Natural killer cell (primary cell): ENCODE measurements at places on chromosomes 3 and 15.

DNA sequence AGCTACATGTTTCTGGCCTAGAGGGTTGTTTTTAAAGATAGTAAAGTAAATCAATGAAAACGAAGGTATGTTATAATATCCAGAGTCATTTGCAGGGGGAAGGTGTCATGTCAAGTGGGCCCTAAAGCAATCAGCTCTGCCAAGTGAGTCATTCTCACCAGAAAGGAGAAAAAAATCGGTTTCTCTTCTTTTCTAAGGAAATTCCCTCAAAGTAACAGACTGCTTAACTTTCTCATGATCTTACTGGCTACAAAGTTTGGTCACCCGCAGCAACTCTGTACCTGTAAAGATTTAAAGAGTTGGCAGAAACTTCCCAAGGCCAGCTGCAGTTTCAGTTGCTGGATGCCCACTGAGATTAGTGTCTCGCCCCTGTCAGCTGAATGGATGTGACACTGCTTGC lies 5.5 kb upstream of the FSIP1 start:
- DNase-seq = no peak

GRCh38 chr3:62374341-62375218 lies 1.2 kb upstream of the FEZF2 start:
- no peak for DNase-seq

DNA sequence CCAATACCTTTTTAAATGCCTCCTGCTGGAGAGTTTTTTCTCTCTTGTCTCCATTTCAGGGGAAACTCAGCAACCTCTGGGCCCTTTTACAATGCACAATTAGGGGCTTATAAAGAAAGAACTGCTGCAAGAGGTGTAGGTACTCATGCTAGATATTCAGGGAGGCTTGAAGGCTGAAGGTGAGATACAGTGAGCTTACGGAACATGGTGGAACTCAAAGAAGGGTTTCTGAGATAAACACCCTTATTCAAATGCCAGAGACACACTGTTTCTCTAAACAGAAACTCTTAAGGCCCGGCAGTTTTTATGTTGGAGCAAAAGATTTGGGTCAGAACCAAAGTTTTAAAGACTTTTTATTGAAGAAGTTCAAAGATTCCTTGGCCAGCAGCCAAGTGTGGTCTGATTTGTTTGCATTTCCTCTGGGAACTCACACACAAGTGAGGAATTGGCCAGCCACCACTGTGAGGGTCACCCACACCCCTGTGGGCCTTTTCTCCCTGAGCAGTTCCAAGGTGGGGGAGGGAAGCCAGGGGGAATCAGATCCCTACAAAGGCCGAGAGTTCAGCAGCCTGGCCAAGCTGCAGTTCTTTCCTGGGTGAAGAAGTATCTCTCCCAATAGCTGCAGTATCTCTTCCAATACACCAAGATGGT lies 47.8 kb downstream of the TNFAIP8L3 start:
- no peak for DNase-seq

DNA sequence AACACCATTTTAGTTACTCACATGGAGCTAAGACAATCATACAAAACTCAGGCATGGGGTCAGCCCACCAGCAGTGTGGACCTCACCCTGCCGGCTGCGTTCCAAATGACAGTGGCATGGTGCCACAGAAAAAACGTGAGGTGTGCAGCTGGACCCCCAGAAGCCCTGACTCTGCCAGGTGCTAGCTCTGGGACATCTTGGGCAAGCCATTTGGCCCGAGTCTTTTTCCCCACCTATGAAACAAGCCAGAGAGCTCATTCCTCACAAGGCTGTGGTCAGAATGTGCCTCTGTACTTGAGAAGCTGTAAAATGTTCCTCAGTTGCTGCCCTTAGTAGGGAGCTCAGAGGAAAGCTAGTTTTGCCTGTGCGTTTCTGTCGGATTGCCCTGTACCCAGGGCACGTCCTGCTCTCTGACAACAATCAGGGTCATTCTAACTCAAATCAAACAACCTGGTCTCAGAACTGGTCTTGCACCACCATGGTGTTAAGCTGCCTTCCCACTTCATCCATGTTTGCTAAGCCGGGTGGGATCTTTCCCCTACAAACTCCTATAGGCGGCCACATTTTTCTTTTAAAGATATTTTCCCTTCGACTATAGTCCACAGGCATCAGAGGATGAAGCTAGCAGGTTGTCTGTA lies 44.9 kb downstream of the LIPC start:
- no peak for DNase-seq

DNA sequence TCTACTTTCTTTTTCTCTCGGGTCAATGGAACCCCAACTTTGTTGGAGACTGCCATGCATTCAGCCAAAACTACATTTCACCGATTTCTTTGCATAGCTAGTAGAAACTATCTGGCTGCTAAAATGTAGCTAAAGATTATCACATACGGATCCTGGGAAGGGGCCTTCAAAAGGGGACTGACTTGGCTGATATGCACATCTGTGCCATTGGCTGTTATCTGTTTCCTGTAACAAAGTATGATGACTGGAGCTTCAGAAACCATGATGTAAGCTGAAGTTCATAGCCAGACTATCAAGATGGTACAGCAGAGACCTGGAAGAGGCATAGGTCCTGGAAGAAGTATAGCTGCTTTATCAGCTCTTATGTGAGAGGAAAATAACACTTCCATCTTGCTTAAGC lies 179.1 kb downstream of the NSUN3 start:
- no peak for DNase-seq

DNA sequence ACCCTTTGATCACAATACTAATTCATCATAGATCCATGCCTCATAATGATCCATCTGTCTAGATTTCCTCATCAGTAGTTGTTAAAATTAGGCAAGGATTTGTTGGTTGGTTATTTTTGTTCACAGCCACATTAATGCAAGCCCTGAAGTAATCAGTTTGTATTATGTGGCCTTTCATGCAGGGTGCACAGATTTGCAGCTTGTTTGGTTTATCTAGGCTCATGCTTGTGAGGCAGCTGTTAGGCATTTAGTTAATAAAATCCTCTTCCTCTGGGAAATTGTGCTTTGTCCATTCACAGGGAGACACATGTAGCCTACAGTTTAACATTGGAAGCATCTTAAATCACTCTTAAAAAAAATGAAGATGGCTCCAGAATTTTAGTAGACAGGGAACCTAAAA lies 162.8 kb upstream of the ZNF385D start:
- no peak for DNase-seq

DNA sequence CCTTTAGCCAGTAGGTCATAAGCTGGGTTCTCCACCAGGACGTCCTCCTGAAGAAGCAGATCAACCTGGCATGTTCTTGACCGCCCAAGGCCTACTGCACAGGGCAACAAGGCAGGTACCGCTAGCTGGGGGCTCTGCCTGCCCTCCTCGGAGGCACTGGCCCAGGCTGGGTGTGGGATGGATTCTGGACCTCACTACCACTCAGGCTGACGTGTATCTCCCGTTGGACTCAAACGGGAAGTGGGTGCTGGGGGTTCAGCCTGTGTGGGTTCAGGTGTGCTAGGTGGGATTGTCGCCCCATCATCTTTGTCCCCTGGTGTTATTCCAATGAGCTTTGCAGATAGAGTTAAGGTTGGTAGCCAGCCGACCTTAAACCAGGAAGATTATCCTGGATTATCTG lies 95.0 kb upstream of the SNRPA1 start:
- no peak for DNase-seq

GRCh38 chr15:83449937-83450506 lies 2.9 kb downstream of the SH3GL3 start:
- DNase-seq = no peak

DNA sequence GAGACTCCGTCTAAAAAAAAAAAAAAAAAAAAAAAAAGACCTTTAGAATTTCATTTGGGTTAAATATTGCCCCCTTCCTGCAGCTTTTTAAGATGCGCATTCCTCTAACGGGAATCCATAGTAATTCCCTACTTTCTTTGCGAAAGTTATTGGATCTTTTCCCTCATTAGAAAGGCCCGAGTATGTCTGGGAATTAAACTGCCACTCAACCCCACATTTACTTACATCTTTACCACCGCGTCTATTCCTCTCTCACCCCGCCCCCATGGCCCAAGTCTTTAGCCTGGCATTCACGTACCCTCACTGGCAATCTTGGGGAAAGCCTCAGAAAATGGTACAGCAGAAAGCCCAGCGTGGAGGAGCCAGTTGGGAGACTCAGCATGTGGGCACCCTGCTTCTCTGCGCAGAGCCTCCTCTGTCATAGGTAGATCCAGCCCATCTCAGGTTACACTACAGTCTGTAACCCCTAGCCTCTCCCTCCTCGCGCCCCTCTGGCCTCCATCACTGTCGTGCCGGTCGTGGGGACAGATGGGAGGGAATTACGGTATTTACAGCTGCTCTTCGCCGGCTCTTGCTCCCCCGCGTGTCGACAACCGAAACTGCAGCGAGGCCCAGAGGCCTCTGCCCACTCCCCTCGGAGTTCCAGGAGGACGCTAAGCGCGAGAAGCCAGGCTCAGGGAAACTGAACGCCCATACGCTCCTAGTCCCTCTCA lies 6.4 kb upstream of the ANKDD1A start:
- peak; percentile 78 for DNase-seq

DNA sequence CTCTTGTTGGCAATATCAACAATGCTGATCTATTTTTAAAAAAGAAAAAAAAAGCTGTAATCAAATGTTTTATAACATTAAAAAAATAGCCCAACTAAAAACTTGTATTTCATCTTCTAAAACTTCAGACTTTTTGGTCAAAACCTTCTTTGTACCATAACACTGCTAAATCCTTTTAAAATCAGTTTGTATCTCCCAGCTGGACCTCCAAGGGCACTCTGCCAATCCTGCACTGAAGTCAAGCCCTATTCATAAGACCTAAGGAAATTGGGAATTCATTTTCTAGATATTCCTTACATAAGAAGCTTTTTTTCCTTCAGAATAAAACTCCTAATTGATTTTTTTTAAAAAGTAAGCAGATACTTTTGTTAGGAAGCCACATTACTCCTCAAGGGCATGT lies 38.2 kb upstream of the HCLS1 start:
- DNase-seq = no peak

DNA sequence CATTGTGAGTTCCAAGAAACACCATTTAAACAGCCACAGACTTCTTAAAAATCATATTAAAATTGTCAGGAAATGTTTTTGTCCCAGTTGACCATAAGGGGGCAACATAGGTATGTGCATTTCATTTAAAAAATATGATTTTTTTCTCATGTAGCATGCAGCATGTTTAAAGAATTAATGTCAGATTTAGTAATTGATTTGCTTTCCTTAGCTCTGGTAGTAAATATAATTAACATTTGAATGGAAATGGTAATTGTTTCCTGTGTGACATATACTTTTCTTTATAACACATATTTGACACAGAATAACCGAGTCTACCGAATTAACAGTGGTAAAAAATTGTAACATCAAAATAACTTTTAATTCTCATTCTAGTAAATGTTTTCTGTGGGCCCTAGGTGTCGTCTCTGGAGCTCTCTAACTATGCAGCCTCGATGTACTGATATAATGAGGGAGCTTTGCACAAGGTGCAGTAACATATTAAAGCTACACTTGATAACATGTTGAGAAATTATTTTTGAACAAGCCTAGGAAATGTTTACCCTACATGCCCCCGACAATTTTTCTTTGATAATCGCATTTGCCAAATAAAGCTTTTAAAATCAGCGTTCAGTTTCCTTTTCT lies 34.9 kb downstream of the NXPE3 start:
- DNase-seq = peak; percentile 62

DNA sequence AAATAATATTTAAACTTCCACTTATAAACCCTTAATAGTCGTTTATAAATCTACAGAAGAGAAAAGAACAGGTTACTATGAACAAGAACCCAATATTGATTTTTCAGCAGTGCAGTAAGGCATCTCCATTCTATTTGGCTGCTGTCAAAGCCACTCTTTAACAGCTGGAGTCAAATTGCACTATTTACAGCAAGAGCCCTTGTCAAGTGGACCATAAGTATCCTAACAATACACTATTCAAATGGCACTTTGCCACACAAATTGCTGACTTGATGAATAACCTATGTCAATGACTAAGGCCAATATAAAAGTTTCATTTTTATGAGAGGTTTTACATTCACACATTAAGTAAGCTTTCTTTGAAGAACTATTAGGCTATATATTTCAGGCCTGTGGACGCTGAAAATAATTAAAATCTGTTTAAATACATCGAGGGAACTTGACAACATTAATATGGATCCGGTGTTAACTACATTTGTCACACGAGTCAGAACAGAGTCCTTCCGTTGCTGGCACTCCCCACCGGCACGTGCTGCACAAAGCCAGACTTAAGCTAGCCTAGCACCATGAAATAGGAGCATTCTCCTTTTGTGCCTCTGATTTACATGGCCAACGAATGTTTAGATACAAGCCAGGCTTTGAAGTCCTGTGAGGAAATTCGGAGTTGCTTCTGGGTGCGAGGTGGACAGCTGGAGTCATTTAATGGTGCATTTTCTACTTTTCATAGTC lies 100.5 kb downstream of the WDR72 start:
- DNase-seq = no peak

GRCh38 chr15:98815207-98815606 lies 166.9 kb downstream of the IGF1R start:
- no peak for DNase-seq

- DNase-seq = no peak
Observed at GRCh38 chr15:85022860-85023403, 41.3 kb downstream of the PDE8A start.

DNA sequence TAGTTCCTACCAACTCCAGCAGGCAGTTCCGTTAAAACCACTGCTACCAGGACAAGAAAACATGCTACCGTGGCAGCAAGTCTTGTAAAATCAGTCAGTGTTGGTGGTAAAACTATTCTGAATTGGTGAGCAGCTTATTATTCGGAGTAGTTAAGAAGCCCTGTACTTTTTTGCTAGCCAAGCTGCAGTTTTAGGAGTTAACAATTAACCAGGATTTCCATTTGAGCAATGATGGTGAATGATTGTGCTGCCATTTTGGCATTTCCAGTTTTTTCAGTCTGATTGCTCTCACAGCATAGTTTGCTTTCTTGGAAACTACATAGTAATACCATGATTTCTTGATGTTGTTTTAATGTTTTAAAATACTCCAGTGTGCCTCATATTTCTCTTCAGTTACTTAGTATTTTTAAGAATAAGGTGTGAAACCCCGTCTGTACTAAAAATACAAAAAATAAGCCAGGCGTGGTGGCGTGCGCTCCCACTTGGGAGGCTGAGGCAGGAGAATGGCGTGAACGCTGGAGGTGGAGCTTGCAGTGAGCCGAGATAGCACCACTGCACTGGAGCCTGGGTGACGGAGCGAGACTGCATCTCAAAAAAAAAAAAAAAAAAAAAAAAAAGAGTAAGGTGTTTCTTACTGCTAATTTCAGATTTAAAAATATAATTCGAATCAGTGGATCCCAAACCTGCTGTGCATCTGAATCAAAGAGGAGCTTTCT lies 43.8 kb upstream of the SCAANT1 start:
- DNase-seq = no peak

GRCh38 chr15:101023501-101024072 lies 104.4 kb downstream of the LRRK1 start:
- DNase-seq = no peak
